ENCODE measurements at places on chromosomes 6 and 20.

DNA sequence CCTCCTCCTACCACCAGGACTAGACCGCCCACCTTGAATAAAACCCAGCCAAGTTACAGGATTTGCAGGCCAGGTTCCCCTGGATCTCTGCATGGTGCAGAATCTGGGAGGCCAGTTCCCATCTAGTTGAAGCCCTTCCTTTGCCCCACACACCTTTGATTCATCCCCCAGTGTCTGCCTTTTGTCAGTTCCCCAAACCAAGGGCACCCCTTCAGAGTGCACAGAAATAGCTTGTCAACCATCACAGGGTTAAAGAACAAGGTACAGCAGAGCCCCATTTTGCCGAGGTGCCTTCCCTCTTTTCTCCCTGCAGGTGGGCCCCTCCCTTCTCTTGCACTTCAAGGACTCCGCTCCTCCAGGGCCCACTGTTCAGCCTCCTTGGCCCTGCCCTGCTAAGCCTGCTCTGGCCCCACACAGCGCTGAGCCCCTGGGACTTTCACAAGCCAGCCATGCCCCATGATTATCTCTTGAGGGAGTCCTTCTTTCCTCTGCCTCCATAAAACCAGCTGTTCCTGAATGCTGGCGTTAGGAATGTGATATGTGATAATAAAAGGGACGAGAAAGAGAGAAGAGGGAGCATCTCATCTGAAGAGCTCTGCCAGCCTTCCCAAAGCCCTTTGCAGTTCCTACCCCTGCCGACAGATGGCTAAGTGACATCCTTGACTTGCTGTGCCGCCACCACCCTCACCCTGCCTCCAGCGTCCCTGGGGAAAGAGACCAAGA is 280.3 kb downstream of the CDC5L start:
- DNase-seq = peak; percentile 50

DNA sequence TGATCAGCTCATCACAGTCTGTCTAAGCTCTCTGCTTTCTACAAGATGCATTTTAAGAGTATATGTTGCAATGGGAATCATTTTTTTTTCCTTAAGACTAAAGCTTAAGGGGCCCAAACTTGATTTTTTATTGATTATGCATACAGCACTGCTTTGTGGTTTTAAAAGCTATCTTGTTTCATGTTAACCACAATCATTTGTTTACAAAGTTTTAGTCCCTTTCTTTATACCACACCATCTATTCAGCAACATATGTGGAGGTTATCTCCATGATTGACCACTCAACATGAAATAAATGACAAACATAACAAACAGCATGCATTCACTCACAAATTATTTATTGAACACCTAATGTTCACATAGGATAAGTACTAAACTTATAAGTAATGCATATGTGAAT is 119.1 kb downstream of the FHL5 start:
- DNase-seq = no peak

GRCh38 chr6:10268611-10269310 is 146.1 kb downstream of the TFAP2A start:
- no peak for DNase-seq

GRCh38 chr6:108921547-108922361 is 73.5 kb downstream of the ARMC2 start:
- DNase-seq = no peak

DNA sequence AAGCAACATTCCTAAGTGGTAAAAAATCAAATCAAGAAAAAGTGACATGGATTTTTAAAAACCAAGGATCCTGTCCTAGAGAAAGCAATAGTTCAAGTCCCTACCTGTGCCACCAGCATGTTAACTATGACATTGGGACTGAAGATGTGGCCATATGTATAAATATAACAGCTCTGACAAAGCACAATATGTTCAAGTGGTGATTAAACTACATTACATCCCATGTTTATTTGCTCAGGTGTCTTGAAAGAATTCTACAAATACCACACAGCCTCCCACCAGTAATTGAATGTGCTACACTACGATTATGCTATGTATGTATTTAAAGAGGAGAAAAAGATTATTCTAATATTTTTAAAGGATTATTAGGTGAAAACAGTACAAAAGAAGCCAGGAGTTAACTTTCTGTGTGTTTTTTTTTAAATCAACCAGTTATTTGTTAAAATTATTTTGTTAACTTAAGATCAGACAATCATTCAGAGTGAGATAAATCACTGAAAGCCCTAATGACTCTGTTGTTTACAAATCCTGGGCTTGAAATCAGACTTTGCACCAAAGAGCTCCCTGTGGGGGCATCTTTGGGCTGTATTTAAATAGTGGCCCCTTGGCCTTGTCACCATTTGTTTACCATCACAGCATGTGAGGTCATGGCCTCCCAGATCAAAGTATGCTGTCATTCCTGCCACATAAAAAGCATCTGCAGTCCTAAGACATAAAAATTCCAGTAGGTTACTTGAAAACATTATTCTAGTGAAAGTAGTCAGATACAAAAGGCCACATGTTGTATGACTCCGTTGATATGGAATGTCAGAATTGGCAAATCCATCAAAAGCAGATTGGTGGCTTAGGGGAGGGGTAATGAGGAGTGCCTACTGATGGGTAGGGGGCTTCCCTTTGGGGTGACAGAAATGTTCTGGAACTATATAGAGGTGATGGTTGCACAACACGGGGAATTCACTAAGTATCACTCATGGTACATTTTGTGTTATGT is 17.1 kb downstream of the TTLL2 start:
- DNase-seq = no peak

DNA sequence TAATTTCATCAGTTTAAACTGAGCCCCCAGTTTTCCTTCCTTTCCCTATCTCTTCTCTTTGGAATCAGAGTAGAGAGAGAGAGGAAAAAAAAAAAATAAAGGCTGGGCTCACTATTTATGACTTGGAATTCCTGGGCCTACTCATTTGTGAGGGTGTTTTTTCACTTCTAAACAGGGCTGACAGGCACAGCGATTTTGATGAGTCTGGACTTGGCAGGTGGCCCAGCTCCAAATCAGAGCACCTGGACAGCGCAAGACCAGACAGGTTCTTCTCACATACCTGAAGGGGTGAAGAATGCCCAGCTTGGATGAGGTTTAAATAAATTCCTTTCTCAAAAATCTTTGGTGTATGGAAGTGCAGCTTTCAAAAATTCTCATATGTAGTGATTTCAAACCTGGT is 122.2 kb downstream of the KIF13A start:
- no peak for DNase-seq

GRCh38 chr6:137471986-137472385 is 22.2 kb downstream of the OLIG3 start:
- no peak for DNase-seq

GRCh38 chr20:58852543-58853271 is at the start of gene GNAS:
GNAS (plus strand) TSS chr20:58852716.
- DNase-seq = no peak

DNA sequence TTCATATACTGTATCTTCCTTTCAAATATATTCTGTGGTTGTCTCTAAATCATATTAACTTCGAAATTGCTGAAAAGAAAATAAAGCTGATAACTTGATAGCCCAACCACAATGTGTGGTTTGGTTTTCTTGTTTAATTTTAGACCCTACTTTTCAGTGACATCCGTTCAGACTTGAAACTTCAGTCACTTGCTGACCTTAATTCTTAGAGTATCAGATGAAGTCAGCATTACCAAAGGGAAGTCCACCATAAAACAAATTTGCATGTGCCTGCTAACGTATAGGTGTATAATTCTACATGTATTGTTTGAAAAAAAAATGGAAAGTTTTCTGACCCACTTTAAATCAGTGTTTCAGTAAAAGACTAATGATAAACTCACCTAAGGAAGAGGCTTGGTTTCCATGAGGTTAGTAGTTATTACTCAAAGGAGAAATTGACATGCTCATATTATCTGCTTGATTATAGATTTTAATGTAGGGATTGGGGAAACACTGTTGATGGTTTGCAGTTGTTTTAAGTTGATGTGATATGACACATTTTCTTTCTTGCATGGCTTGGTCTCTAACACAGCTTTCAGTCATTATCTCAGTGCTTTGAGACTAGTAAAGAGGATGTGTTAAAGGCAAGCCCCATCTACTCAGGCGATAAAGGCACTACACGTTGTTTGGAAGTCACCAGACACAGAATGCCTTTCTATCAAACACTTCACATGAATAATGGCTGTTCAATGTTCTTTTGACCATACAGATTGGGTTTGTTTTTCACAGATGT is 5.2 kb upstream of the IL17A start:
- no peak for DNase-seq

DNA sequence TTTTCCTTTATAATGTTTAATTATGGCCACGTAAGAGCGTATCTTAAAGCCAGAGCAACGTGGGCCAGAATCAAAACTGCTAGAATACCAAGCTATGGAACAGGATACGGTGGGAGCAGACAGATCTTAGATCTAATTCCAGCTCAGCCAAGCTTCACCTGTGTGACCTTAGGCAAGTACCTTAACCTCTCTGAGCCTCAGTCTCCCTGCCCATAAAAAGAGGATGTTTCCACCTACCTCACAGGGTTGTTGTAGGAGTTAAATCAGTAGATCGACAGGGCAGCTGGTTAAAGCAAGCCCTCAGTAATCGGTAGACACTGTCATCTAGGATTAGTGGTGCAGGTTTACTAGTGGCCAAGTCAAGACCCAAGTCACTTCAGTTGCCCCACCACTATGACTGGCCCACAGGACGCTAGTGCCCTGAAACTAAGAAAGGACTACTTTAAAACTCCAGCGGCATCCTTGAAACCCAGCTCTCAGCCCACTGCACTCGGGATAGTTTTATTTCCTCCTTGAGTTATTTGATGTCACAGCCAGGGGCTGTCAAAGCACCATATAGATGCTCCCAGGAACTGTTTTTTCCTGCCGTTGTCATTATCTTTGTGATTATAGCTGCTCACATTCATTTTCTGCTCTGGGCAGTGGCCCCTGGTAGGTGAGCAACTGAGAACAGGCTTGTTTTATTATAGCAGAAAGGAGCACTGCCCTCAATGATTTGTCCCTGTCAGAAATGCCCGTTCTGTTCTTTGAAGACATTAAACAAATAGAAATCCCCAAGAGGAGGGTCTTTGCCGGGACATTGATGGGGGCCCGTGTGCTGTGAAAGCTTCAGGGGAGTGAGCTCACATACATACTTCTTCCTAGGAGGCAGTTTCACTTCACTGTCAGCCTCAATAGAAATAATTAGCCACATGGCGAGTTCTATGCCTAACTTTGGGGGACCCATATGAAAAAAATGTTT is 63.1 kb downstream of the ISM1 start:
- DNase-seq = no peak

GRCh38 chr20:32132911-32133549 is 23.5 kb downstream of the TM9SF4 start:
- no peak for DNase-seq

GRCh38 chr20:20827992-20828597 is 115.7 kb upstream of the RALGAPA2 start:
- DNase-seq = no peak

- DNase-seq = no peak
These were observed 41.3 kb downstream of the NTSR1 start for GRCh38 chr20:62749851-62750445.
